ENCODE measurements at places on chromosomes 6 and 20. TPM values are rescaled to one million over a fixed set of nuclear protein-coding genes. Genes with fewer than 3 reads are reported as not detected.

GRCh38 chr6:163720460-163721235 lies 306.1 kb downstream of the QKI start:
- no peak for DNase-seq

DNA sequence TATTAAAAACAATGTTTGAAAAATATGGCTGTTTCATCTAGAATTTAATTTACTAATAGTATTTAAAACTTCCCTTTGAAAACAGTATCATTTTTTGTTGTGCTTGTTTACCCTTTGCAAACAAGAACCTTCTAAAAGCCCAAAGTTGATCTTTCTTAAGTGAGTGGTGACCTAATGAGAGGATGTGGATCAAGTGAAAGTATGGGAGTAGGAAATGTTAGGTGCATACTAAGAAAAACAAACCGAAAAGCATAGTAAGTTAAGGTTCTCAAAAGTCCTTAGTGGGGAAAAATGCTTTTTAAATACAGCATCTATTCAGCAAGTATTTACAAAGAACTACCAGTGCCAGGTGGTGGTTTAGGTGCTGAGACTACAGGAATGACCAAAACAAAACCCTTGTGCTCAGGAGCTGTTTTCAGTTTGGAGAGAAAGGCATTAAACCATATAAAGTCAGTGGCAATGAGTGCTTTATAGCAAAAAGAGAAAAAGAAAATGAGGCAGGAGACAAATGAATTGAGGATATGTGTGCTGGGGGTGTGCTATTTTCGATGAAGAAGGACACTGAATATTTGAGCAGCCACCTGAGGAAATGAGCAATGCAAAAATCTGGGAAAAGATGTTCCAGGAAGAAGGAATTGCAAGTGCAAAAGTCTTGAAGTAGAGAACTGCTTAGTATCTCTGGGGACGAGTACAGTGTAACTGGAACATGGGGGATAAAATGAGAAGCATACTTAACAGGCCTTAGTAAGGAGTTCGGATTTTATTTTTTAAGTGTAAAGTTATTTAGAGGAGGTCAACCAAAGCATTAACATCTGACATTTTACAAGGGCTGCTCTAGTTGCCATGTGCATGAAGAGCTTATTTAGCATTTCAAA lies 24.0 kb downstream of the RNF146 start:
- no peak for DNase-seq

TRAPPC3L gene
- 0.37 TPM for polyA plus RNA-seq

DNA sequence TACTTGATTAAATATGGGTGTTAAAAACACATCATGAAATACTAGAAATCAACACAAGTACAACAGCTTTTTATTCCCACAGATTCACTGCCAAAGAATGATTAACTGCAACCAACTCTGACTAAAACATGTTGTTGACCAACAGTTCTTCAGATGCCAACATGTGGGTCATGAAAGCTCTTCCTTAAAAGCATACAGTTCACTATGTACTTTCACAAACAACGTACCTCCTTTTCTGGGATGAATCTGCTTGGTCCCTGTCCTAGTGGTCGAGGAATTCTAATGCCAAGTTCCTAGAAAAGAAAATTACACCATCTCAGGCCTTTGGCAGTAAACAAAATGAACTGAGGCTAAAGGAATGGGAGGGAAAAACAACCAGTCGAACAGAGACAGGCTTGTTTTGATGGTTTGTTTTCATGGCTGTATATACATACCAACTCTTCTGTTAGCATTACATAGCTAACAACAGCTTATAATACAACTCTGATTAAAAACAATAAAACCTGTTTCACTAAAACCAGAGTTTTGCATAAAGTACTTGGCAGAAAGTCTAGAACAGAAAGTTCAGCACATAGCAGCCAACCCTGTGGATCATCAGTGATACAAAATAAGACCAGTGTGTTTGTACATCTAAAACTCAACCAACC lies 92.5 kb downstream of the SESN1 start:
- no peak for DNase-seq

PRDM13 gene
- polyA plus RNA-seq: 0.16 TPM

GRCh38 chr6:31079656-31080261 lies 32.6 kb downstream of the C6orf15 start:
- DNase-seq: peak; percentile 82

- no peak for DNase-seq
Observed at GRCh38 chr6:85986681-85987080, 344.0 kb upstream of the SYNCRIP start.

All from testis (tissue), 5 donors.